A549 treated with Mapracorat at 1 μM for 4 hours (cell line): ENCODE measurements at places on chromosomes 7 and 10. TPM values are rescaled to one million over a fixed set of nuclear protein-coding genes. Genes with fewer than 3 reads are reported as not detected.

The ZCCHC24 gene
- 2.6 to 4.4 TPM (median 3.8 TPM) in 5 replicates for total RNA-seq

The SPACDR gene
- 0.48 to 0.94 TPM (median 0.89 TPM) in 5 replicates for total RNA-seq

The PRRT4 gene
- total RNA-seq, result 0.37 to 0.42 TPM (median 0.40 TPM) in 4 of 5 replicates, not detected in the other

The ELFN1 gene
- total RNA-seq, result 0.23 to 0.49 TPM (median 0.30 TPM) in 5 replicates

The SLC26A5 gene
- not detected in 5 replicates for total RNA-seq

The SLF2 gene
- total RNA-seq, result 6.7 to 10.3 TPM (median 9.0 TPM) in 5 replicates
